Thymus (tissue), 14 donors: ENCODE measurements at places on chromosomes 7 and 10.

- DNase-seq: no peak
Measured at GRCh38 chr7:1329966-1330800, 97.5 kb downstream of the UNCX start.

GRCh38 chr7:92881091-92881485 is 44.7 kb upstream of the CDK6 start:
- DNase-seq: no peak

- no peak for DNase-seq
Measured at GRCh38 chr10:80055760-80056159, 22.7 kb upstream of the TMEM254 start.

DNA sequence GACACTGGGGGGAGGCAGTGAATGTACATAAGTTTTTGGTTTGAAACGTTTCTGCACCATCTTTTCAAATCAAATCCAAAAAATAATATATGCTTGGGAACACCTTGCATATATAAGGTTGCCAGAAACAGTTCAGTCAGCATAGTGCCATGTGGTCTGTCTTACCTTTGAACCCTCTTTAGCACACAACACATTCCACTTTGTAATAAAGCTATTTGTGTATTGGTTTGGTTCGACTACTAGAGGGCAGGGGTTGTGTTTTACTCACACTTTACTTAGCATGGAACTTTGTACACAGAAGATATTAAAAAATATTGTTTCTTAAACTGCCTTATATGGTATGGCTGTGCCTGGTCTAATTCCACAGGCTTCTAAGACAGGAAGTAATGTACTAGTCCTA is 43.2 kb downstream of the ALDH18A1 start:
- no peak for DNase-seq

- no peak for DNase-seq
Measured at GRCh38 chr7:152572101-152572500, 103.8 kb downstream of the XRCC2 start.

GRCh38 chr7:132135746-132136385 is 440.4 kb downstream of the PLXNA4 start:
- no peak for DNase-seq

DNA sequence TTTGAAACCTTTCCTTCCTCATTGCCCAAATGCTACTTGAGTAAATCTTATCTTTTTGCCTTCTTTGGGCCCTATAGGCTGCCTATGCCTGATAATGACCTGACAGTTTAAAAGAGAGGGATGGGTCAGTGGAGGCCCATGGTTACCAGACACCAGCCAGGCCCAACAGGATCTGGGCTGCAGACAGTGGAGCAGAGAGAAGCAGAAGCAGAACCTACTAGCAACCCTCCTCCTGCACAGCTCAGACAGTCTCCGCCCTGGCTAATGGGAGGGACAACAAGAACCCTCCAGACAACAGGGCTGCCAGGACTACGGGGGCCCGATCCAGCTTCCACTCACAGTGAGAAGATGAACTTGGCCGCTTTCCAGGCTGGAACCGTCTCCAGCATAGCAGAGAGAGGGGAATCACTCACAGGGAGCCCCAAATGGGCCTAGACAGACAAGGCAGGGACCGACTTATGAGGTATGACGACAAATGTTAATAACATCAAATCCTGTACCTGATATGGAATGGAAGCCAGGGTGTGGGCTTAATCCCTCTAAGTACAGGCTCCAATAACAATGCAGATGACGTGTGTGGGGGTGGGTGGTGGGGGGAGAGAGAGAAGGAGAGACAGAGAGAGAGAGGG is 31.7 kb upstream of the DGKI start:
- no peak for DNase-seq

DNA sequence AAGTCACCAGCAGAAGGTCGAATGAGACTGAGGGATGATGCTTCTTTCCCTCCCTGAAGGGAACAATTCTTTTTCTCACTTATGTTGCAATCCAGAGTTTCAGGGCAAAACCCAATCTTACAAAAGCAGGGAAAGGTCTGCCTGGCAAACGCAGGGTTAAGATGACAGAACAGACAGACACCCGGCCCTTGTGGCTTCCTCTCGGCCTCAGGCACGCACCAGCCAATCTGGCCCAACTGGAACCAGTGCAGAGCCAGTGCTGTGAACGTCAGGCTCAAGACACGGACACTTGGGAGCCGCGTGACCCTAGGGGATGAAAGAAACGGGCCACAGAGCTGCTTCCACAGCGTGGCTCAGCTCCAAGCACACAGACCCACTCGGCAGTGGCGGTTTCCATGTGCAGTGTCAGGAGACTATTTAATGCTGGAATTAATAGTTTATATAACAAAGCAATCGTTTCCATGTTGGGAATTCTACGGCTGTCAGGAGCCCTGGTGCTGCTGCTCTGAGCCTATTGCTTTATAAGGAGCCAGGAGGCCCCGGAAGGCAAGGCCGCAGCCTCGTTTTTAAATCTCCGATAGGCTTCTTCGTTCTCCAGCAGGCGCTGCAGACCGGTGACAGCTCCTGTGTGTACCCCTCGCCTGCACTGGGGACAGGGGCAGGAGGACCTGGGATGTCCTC is 198.4 kb downstream of the DIP2C start:
- DNase-seq: no peak
